A549 treated with Mapracorat at 1 μM for 4 hours (cell line): ENCODE measurements at places on chromosomes 12 and 14. TPM values are rescaled to one million over a fixed set of nuclear protein-coding genes. Genes with fewer than 3 reads are reported as not detected.

TEX52 gene
- total RNA-seq, result not detected in 5 replicates

OR6C2 gene
- not detected in 5 replicates for total RNA-seq

CMKLR1 gene
- total RNA-seq, result 0.13 TPM in 1 of 5 replicates, not detected in the others

CDK2 gene
- 46.7 to 61.3 TPM (median 54.7 TPM) in 5 replicates for total RNA-seq

NRIP2 gene
- 0.06 TPM in 1 of 5 replicates, not detected in the others for total RNA-seq
